ENCODE measurements at places on chromosomes 6 and 20.

GRCh38 chr20:51651921-51652549, 109.5 kb upstream of the NFATC2 start:
- DNase-seq: no peak

GRCh38 chr6:128371136-128371535, 149.3 kb downstream of the PTPRK start:
- DNase-seq: no peak

DNA sequence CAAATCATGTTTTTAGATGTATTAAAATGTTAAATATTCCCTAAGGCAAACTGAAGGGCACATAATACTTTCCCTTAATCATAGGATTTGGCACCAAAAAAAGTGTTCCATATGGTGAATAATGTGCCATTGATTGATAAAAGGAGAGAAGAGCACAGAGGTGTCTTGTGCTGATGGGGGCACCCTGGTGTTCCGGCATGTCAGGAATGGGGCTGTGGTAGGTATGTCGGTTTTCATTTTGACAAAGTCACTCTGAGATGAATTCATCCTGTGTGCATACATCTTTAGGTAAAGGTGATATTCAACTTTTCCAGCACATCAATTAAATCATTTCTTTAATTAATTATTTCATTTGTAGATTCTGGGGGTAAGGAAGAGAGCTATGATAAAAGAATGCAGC, 36.8 kb downstream of the CENPW start:
- DNase-seq: no peak

DNA sequence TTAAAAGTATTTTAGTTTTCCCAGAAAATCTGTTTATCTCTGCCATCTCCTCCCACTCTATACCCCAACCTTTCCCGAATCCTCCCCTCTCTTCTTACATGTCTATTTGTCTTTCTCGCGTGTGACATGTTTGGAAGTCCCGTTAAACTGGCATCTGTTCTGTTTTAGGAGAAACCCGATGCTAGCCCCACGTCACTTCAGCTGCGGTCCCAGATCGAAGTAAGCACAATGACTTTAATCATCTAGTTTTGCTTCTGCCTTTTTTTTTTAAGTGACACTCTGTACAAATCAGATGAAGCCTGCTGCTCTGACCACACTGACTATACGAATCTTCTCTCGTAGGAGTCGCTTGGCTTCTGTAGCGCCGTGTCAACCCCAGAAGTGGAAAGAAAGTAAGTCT, 97.4 kb downstream of the SASH1 start:
- DNase-seq: no peak

- DNase-seq: no peak
Observed at GRCh38 chr6:108748959-108749358, 99.3 kb upstream of the ARMC2 start.

GRCh38 chr20:58598211-58599015, 52.7 kb upstream of the STX16 start:
- no peak for DNase-seq

GRCh38 chr20:4046311-4046924, 31.1 kb upstream of the RNF24 start:
- no peak for DNase-seq
